ENCODE measurements at places on chromosomes 2 and 18. TPM values are rescaled to one million over a fixed set of nuclear protein-coding genes. Genes with fewer than 3 reads are reported as not detected.
A peak's percentile ranks its signal among the peaks of the same experiment; 100 is the strongest.

The CHMP3 gene
- 60.2 TPM for polyA plus RNA-seq

- DNase-seq: no peak
- H3K4me1 ChIP-seq: peaks cover 53% of the 10 kb centered on the region
- H3K36me3 ChIP-seq: peaks cover 14% of the 10 kb centered on the region
- peak overlapping the region; percentile 88 for H3K27ac ChIP-seq
Measured at GRCh38 chr2:8412082-8412481, 269.8 kb upstream of the ID2 start.

GRCh38 chr2:145288650-145289496 is 769.0 kb upstream of the ZEB2 start:
- H3K27me3 ChIP-seq: peaks cover 2% of the 10 kb centered on the region
- DNase-seq: no peak
- no peak overlapping the region for H3K27ac ChIP-seq
- H3K4me3 ChIP-seq: no peak overlapping the region

DNA sequence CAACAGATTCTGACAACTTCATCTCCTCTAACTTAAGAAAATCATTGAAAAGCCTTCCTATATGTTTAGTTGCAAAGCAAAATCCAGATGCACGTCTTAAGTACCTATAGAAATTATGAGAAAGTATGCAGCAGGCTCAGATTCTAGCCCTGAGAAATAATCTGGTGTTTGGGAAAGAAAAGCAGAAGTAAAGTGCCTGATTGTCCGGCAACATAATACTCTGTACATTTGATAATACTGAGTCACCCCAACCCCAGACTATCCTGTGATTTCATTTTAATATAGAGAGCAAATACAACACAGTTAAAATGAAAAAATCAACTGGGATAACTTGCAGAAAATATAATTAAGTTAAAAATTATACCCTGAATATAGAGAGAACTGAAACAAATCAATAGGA is 13.5 kb downstream of the RFX8 start:
- H3K27me3 ChIP-seq: no peaks in the 10 kb centered on the region
- H3K27ac ChIP-seq: no peak overlapping the region
- H3K4me3 ChIP-seq: no peak overlapping the region
- DNase-seq: no peak

DNA sequence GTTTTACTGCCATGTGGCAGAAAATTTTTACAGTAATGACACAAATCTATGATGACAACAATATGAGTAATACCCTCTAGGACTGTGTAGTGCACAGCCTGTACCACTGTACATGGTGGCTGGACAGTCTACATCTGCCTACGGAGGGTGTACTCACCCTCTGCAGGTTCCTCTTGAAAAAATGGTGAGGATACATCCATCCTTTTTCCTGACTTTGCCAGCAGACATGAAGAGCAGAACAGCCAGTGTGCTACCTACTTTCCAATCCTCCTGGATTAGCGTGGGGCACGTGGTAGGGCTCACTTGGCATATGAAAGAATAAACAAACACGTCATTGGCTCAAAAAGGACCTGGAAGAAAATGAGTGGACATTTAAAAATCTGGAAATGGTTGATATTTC is 62.6 kb downstream of the TRPM8 start:
- no peak overlapping the region for H3K27ac ChIP-seq
- peaks cover 3% of the 10 kb centered on the region for H3K27me3 ChIP-seq
- no peak for DNase-seq
- no peaks in the 10 kb centered on the region for H3K36me3 ChIP-seq
- peaks cover 45% of the 10 kb centered on the region for H3K4me1 ChIP-seq

DNA sequence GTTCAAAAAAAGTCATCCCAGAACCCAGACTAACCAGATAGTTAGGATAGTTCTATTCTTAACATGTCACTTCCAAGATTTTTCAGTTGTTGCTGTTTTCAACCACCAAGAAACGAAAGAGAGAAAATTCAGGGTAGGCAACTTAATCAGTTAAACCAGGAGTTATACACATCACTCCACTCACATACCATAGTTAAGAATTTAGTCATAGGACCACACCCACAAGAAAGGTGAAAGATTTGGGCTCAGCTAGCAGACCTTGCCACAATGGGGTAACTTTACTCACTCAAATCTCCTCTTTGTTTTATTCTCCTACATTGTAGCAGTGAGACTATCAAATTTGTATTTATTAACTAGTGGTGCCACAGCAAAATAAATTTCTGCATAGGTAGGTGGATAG is 473.6 kb downstream of the NUP35 start:
- H3K27ac ChIP-seq: no peak overlapping the region
- H3K27me3 ChIP-seq: no peaks in the 10 kb centered on the region
- DNase-seq: no peak
- H3K36me3 ChIP-seq: no peaks in the 10 kb centered on the region

GRCh38 chr18:7940971-7941370 is 373.9 kb downstream of the PTPRM start:
- H3K36me3 ChIP-seq: no peaks in the 10 kb centered on the region
- DNase-seq: no peak
- peaks cover 15% of the 10 kb centered on the region for H3K4me1 ChIP-seq
- no peaks in the 10 kb centered on the region for H3K27me3 ChIP-seq
- no peak overlapping the region for H3K4me3 ChIP-seq

The SKA1 gene
- polyA plus RNA-seq: 1.2 TPM

- H3K4me3 ChIP-seq: peak overlapping the region; percentile 94
- peaks cover 47% of the 10 kb centered on the region for H3K27me3 ChIP-seq
- peak; percentile 42 for DNase-seq
- peak overlapping the region; percentile 99 for H3K27ac ChIP-seq
- no peaks in the 10 kb centered on the region for H3K36me3 ChIP-seq
Measured at GRCh38 chr18:3451989-3452749, 2.2 kb downstream of the TGIF1 start.

GRCh38 chr2:99926986-99927385 is 215.4 kb downstream of the AFF3 start:
- no peaks in the 10 kb centered on the region for H3K36me3 ChIP-seq
- no peak overlapping the region for H3K27ac ChIP-seq
- H3K4me1 ChIP-seq: peaks cover 4% of the 10 kb centered on the region
- no peak for DNase-seq
- H3K27me3 ChIP-seq: peaks cover 9% of the 10 kb centered on the region

GRCh38 chr2:237998530-237998929 is 31.7 kb downstream of the UBE2F start:
- peak overlapping the region; percentile 86 for H3K4me3 ChIP-seq
- H3K27ac ChIP-seq: peak overlapping the region; percentile 96
- peaks cover 52% of the 10 kb centered on the region for H3K4me1 ChIP-seq

The CHRNG gene
- polyA plus RNA-seq: not detected

- no peak overlapping the region for H3K4me3 ChIP-seq
- no peak overlapping the region for H3K27ac ChIP-seq
- H3K36me3 ChIP-seq: no peaks in the 10 kb centered on the region
Measured at GRCh38 chr18:39806525-39806924, 2148.5 kb upstream of the PIK3C3 start.

The QPCT gene
- 0.99 TPM for polyA plus RNA-seq

DNA sequence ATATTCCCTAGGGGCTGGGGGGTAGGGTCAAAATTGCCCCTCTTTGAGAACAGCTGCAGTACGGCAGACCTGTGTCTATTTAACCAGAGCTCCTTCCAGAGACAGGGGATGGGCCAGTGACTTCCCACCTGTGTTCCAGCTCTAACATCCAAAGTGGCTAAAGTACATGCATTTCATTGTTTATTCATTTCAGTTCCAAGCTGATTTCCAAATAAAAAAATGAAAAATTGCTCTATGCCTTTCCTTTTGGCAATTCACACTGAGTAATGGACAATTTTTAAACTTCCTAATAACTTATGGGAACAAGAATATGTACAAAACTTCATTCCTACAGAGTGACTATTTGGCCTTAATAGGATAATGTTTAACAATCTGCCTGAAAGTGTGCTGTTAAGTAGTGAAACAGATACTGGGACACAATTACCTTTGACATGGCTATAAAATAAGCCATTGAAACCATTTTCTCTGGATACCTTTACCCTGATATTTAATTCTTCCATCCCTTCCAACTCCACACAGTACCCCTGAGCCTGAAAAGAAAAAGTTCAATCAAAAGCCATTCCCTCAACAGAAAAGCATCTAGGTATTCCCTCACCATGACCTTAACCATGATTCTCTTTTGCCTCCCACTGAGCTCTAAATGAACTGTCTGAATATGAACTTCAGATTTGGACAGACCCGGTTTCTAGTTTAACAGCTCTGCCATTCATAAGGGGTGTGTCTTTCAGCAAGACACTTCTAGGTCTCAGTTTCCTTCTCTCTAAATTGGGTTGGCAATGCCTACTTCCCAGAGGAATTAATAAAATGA is 73.1 kb downstream of the RDH14 start:
- no peaks in the 10 kb centered on the region for H3K4me1 ChIP-seq
- no peak for DNase-seq
- H3K4me3 ChIP-seq: no peak overlapping the region
- H3K36me3 ChIP-seq: no peaks in the 10 kb centered on the region
- H3K27me3 ChIP-seq: no peaks in the 10 kb centered on the region

- no peak for DNase-seq
- no peak overlapping the region for H3K4me3 ChIP-seq
- no peaks in the 10 kb centered on the region for H3K36me3 ChIP-seq
- H3K4me1 ChIP-seq: no peaks in the 10 kb centered on the region
- H3K27ac ChIP-seq: no peak overlapping the region
Measured at GRCh38 chr2:51534166-51534565, 502.2 kb upstream of the NRXN1 start.

GRCh38 chr2:20176760-20177159 is 48.2 kb downstream of the SDC1 start:
- no peak for DNase-seq
- H3K4me3 ChIP-seq: no peak overlapping the region
- H3K27ac ChIP-seq: no peak overlapping the region
- H3K4me1 ChIP-seq: no peaks in the 10 kb centered on the region

DNA sequence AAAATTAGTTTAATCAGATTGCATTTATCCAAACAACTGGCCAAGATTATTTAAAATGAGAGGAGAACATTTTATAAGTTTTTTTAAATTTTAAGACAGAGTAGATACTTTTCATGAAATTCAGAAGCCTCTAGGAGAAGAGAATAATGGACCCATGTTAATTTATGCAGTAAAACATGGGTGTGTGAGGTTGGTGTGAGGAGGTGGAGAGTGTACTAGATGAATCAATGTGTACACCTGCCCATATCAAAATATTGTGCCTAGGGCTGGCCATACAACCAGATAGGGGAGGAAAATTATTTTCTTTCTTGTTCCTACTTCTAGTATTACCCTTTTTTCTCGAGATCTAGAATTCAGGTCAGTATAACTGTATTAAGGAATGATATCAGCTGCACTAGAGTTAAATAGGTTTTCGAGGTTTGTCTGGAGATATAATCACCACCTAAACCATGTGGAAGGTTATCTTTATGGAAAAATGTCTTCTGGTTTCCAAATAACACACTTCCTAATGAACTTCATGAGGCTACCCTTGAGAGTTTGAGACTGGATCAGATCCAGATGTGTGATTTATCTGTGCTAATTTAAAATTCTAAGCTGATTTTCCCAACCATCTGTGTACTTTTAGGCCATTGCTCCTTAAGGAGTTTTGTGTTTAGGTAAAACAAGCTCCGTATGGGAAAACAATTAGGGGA is 37.6 kb downstream of the TMEM178A start:
- H3K27me3 ChIP-seq: peaks cover 10% of the 10 kb centered on the region
- no peak overlapping the region for H3K4me3 ChIP-seq
- no peak overlapping the region for H3K27ac ChIP-seq
- no peak for DNase-seq
- no peaks in the 10 kb centered on the region for H3K4me1 ChIP-seq
- peaks cover 5% of the 10 kb centered on the region for H3K36me3 ChIP-seq

The TUBA3E gene
- not detected for polyA plus RNA-seq

The HRH4 gene
- polyA plus RNA-seq: not detected

The DES gene
- polyA plus RNA-seq: not detected
